ENCODE measurements at places on chromosomes 5 and 9. TPM values are rescaled to one million over a fixed set of nuclear protein-coding genes. Genes with fewer than 3 reads are reported as not detected.

HSD17B3 gene
- 0.75 TPM for total RNA-seq

OTULINL gene
- total RNA-seq = 3.0 TPM

DRD1 gene
- 0.40 TPM for total RNA-seq

SETD9 gene
- 13.1 TPM for total RNA-seq

PCDHA1 gene
- not detected for total RNA-seq

SLCO6A1 gene
- total RNA-seq = 6.2 TPM

PCDHGA10 gene
- total RNA-seq = 30.7 TPM

IRX1 gene
- 71.5 TPM for total RNA-seq

NR2F1-AS1 gene
- total RNA-seq = 13.4 TPM

- no peaks in the 10 kb centered on the region for H3K4me1 ChIP-seq
- no peaks in the 10 kb centered on the region for H3K27me3 ChIP-seq
- peaks cover 75% of the 10 kb centered on the region for H3K36me3 ChIP-seq
- H3K27ac ChIP-seq = no peak overlapping the region
- no peak overlapping the region for H3K4me3 ChIP-seq
Measured at GRCh38 chr9:108874058-108874788, 12.2 kb downstream of the ACTL7A start.

GRCh38 chr5:34694685-34695084 is 38.6 kb downstream of the RAI14 start:
- no peak overlapping the region for H3K4me3 ChIP-seq
- DNase-seq = no peak
- no peaks in the 10 kb centered on the region for H3K27me3 ChIP-seq
- peaks cover 47% of the 10 kb centered on the region for H3K4me1 ChIP-seq
- H3K27ac ChIP-seq = peak overlapping the region; percentile 72

- peak overlapping the region; percentile 41 for H3K27ac ChIP-seq
- no peak overlapping the region for H3K4me3 ChIP-seq
- DNase-seq = no peak
- H3K36me3 ChIP-seq = peaks cover 32% of the 10 kb centered on the region
- no peaks in the 10 kb centered on the region for H3K27me3 ChIP-seq
- peaks cover 27% of the 10 kb centered on the region for H3K4me1 ChIP-seq
Measured at GRCh38 chr5:15731699-15732098, 231.7 kb downstream of the FBXL7 start.

GRCh38 chr5:173480896-173481295 is 135.6 kb downstream of the BOD1 start:
- no peaks in the 10 kb centered on the region for H3K36me3 ChIP-seq
- H3K27ac ChIP-seq = no peak overlapping the region
- H3K4me3 ChIP-seq = no peak overlapping the region
- no peaks in the 10 kb centered on the region for H3K4me1 ChIP-seq

DNA sequence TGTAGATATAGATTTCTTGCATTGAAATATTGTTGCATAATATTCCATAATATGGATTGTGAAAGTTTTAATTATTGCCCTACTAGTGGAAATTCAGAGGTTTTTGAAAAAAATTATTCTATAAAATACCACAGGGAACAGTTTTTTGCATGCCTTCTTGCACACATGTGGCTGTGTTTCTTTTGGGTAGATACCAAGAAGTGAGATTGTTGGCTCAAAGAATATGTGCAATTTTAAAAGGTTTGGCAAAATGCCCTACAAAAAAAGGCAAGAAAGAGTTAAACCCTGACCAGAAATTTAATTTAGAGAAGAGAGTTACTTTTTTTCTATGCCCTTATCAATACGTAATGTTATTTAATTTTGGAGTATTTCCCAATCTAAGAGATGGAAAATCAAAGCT is 270.8 kb upstream of the DAPK1 start:
- H3K27ac ChIP-seq = no peak overlapping the region
- peaks cover 22% of the 10 kb centered on the region for H3K4me1 ChIP-seq
- no peak overlapping the region for H3K4me3 ChIP-seq
- no peak for DNase-seq

DNA sequence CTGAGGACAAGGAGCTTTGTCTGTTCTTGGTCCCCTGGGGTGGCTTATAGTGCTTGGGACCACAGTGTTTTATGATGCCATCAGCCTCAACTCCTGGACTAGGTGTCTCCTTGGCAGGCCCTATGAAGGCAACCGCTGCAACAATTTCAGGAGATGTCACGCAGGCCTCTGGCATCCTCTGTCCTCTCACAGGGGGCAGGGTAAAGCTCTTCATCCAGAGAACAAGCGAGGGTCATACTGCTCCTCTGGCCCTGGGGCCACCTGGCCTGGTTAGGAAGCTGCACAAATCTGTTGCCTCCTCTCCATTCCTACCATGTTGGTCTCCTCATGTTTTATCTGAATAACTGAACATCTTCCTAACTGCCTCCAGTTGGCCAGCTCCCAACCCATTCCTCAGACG is 148.9 kb upstream of the SPEF2 start:
- H3K27ac ChIP-seq = no peak overlapping the region
- H3K4me3 ChIP-seq = no peak overlapping the region
- H3K4me1 ChIP-seq = no peaks in the 10 kb centered on the region
- no peaks in the 10 kb centered on the region for H3K27me3 ChIP-seq
- no peaks in the 10 kb centered on the region for H3K36me3 ChIP-seq

- no peak for DNase-seq
- peaks cover 13% of the 10 kb centered on the region for H3K36me3 ChIP-seq
- peaks cover 22% of the 10 kb centered on the region for H3K4me1 ChIP-seq
- no peaks in the 10 kb centered on the region for H3K27me3 ChIP-seq
- no peak overlapping the region for H3K4me3 ChIP-seq
Measured at GRCh38 chr9:37902131-37902530, 1.8 kb downstream of the SLC25A51 start.

DNA sequence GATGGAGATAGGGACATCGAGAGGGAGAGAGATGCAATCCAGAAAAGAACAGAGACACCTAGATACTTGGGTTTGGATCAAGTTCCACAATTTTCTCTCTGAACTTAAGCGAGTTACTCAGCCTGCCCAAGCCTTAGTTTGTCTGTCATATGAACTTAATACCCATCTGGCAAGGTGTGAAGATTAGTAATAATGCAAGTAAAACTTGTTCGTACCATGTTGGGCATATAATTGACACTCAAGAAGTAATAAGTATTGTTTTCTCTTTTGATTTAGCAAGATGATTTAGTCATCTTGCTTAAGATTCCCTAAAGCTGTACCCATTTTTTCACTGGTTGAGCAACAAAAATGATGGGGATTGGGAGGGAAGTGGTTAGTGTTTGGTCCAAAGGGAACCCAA is 7.5 kb downstream of the RABGAP1 start:
- peak overlapping the region; percentile 62 for H3K27ac ChIP-seq
- no peak for DNase-seq
- H3K27me3 ChIP-seq = no peaks in the 10 kb centered on the region
- H3K4me1 ChIP-seq = peaks cover 29% of the 10 kb centered on the region
- no peak overlapping the region for H3K4me3 ChIP-seq

GRCh38 chr9:100052375-100052774 is 46.4 kb downstream of the ERP44 start:
- peaks cover 26% of the 10 kb centered on the region for H3K36me3 ChIP-seq
- no peak overlapping the region for H3K4me3 ChIP-seq
- no peaks in the 10 kb centered on the region for H3K4me1 ChIP-seq
- no peaks in the 10 kb centered on the region for H3K27me3 ChIP-seq
- no peak for DNase-seq

DNA sequence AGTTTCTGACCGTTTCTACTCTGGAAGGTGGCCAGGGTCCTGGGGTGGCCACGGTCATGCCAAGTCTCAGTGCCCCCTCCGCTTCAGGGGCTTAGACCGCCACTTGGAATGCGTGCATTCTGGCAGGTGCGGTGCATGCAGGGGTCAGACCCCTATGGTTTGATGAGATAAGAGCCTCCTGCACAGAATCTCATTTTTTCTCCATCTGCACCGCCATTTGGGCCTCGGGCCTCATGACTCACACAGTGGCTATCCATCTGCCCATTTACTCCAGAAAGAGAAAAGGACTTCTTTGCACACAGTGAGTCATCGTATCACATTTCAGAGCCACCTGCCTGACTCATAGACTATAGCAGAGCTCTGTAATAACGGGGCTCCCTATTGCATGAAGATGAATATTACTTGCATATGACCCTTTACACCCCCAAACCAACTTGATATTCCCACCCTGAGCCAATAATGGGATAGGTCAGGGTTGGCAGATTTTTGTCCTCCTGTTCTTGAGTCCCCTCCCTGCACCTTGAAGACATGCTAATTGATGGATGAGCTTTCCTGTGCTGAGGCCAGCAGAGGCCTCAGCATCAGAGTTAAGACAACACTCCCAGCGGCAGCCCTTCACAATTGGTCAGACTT is 157.4 kb downstream of the NR3C1 start:
- H3K27ac ChIP-seq = no peak overlapping the region
- H3K27me3 ChIP-seq = no peaks in the 10 kb centered on the region
- H3K36me3 ChIP-seq = no peaks in the 10 kb centered on the region
- H3K4me3 ChIP-seq = no peak overlapping the region
- DNase-seq = no peak

DNA sequence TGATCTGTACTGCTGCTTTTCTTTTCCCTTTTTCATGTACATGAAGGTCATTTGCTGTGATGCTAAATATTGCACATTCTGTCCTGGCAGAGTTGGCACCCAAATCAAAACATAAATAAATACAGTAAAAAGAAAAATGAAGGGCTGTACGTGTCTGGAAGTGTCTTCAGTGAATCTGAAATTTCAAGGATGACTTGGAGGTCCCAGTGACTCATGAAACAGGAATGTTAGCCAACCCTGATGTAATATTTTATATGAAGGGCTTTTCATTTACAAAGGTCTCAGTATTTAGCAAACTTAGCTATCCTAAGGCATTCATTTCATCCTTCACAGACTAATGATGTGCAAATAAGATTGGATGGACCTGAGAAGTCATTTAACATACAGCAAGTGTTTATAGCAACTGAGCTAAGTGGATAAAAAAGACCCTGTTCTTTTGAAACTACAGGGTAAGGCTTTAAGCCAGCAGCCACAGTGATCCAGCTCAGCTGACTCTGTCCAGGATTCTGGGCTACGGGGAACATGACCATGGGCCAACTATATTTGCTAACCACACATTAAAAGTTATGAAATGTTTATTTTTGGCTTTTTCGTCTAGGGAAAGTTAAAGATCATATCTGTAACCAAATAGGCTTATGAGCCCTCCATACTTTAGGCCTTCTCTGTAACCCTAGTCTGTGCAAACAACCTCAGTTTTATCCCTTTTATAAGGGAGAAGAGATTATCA is 104.0 kb upstream of the DMRTA1 start:
- peaks cover 5% of the 10 kb centered on the region for H3K4me1 ChIP-seq
- H3K27me3 ChIP-seq = no peaks in the 10 kb centered on the region
- H3K27ac ChIP-seq = peak overlapping the region; percentile 34

GRCh38 chr9:91908293-91908623 is 41.8 kb downstream of the ROR2 start:
- no peak overlapping the region for H3K27ac ChIP-seq
- H3K36me3 ChIP-seq = peaks cover 6% of the 10 kb centered on the region
- H3K27me3 ChIP-seq = no peaks in the 10 kb centered on the region
- H3K4me3 ChIP-seq = no peak overlapping the region
- DNase-seq = no peak

DNA sequence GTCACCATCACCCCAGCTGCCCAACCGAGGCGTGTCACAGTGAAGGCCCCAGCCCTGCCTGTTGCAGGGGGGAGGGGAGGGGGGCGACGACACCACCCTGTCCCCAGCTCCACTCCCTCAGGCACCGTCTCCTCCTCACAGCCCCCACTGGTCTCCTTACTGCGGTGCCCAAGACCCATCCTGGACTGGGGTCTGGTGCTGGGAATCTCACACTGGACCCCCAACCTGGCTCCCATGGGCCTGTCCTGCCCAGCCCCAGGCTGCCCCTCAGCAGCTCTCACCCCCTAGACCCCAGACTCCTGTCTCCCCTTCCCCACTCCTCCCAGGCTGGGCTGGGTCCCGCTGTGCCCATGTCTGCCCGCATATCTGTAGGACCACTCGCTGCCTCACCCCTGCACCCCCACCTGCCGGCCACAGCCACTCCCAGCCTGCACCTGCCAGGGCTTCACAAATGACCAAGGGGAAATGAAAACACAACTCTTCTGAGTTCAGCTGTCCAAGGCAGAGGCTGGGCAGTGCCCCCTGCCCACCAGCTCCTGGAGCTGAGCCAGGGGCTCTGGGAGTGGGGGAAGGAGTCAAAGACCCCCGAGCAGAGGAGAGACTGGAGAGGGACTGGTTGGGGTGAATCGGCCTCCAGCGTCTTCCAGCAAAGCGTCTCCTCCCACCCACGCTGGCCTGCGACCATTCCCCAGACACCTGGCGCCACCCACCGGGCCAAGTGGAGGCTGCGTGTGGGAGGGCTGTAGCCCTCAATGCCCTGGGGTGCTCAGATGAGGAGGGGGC is 32.6 kb upstream of the EGFL7 start:
- H3K4me3 ChIP-seq = no peak overlapping the region
- H3K4me1 ChIP-seq = peaks cover 20% of the 10 kb centered on the region
- H3K27me3 ChIP-seq = peaks cover 5% of the 10 kb centered on the region
- peak overlapping the region; percentile 30 for H3K27ac ChIP-seq
- DNase-seq = peak; percentile 60
